Stimulated activated CD4-positive, alpha-beta T cell treated with anti-CD3 and anti-CD28 coated beads, TNF-alpha, amount 100 ng/mL, for 4 hours (primary cell): ENCODE measurements at places on chromosomes 5 and 9.
A peak's percentile ranks its signal among the peaks of the same experiment; 100 is the strongest.

DNA sequence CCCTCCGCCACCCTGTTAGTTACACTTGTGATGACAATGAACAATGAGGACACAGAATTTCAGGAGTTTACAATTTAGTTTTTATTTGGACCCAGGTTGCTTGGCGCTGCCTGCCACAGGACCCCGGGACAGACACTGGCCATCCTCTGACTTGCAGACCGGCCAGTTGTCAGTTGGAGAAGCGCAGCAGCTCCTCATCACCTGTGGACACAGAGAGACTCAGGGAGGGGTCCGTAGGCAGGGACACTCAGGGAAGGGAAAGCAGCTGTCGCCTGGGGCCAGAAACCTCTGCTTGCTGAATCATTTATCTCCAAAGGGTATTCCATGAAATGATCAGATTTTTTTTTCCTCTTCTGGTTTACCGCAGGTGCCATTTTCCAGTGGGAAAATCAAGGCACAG, 18.0 kb downstream of the AMBP start:
- DNase-seq = no peak

GRCh38 chr9:72149231-72149975, at the start of gene GDA:
Gene GDA (plus strand): TSS chr9:72149440. CDS start chr9:72149560, 120 bp downstream.
- no peak for DNase-seq

GRCh38 chr9:9942764-9943424, 669.9 kb downstream of the PTPRD start:
- DNase-seq = peak; percentile 3

DNA sequence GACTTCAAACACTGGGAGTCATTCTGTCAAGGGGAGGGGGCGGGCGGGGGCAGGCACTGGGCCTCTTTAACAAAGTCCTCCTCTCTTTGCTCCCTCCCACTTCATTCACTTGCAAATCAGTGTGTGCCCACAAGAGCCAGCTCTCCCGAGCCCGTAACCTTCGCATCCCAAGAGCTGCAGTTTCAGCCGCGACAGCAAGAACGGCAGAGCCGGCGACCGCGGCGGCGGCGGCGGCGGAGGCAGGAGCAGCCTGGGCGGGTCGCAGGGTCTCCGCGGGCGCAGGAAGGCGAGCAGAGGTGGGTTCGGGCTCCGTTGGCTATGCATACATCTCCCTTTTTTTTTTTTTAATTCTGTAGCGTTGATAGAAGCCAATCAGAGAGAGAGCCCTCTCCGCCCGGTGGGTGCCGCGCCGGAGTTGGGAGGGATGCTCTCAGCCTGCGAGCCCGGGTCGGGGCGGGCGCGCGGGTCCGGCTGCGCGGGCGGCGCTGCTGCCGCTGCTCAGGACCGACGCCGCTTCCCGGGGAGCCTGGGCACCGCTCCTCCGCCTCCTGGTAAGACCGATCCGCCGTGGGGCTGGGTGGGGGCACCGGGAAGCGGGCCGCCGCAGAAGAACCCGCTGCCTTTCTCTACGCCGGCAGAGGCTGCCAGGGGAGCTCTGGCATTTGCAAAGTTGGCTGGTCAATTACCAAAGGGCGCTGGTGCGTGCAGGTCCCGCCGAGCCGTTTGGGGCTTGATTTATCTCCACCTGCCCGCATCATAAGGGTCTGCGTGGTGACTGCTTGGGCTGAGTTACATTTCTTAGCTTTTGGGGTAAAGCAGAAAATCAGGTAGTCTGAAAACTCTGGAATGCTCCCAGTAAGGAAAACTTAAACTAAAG, at the start of gene CDH6:
Gene CDH6, plus strand, starts transcription at position 96 of the 877 bp plus-strand sequence. CDS start 73,788 bp downstream, outside the sequence.
- no peak for DNase-seq

DNA sequence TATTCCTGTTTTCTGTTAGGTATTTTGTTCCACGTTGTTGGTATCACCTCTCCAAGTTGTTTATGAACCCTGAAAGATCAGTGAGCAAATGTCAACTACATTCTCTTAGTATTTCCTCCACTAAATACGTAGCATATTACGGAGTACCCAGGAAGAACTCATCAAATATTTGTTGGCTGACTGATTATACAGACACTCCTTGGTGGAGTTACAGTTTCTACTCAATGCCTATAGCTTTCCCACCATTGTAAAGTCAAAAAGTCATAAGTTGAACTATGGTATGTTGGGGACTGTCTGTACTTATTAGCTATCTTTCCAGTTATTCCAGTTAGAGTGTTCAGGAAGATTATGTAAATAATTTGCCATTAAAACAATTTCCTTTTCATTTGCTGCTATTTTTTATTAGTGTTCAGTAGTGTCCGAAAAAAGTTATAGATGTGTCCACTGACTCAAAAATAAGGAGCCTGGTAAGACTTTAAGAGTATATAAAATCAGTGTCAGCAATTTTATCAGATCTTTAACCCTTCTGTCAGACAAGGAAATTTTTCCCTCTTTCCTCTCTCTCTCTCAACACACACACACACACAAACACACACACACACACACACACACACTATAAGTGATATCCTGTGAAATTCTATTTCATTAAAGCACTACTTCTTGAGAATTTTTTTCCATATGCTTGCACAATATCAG, 6.8 kb upstream of the APBA1 start:
- no peak for DNase-seq

GRCh38 chr5:116135344-116135743, 50.5 kb downstream of the COMMD10 start:
- no peak for DNase-seq

- DNase-seq = no peak
Observed at GRCh38 chr9:29214154-29214689, 1640.9 kb upstream of the C9orf72 start.

GRCh38 chr5:135441350-135441831, 5.8 kb downstream of the DCANP1 start:
- DNase-seq = no peak

DNA sequence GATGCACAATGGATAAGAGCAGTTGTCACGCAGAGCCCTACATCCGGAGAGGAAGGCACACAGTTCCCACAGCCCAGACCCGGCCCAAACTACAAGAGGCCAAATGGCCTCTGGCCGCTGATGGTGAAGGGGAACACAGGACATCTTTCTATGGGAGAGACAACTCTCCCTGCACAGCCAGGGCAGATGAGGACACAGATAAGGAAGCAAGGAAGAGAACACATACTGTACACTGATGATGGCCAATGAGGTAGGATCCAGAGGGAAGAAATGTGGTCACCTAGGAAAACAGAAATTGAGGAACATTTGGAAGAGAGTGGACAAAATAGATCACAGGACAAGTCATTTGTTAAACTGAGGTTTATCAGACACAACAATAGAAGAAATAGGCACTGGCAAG, 28.4 kb upstream of the SMIM32 start:
- DNase-seq = no peak

DNA sequence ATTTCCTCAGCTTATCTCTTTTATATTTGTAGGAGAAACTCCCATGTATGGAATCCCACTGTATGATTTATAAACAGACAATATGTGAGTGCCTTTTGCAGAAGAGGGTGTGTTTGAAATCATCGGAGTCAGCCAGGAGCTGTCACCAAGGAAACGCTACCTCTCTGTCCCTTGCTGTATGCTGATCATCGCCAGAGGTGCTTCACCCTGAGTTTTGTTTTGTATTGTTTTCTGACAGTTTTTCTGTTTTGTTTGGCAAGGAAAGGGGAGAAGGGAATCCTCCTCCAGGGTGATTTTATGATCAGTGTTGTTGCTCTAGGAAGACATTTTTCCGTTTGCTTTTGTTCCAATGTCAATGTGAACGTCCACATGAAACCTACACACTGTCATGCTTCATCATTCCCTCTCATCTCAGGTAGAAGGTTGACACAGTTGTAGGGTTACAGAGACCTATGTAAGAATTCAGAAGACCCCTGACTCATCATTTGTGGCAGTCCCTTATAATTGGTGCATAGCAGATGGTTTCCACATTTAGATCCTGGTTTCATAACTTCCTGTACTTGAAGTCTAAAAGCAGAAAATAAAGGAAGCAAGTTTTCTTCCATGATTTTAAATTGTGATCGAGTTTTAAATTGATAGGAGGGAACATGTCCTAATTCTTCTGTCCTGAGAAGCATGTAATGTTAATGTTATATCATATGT, 18.0 kb upstream of the CTSL start:
- no peak for DNase-seq

DNA sequence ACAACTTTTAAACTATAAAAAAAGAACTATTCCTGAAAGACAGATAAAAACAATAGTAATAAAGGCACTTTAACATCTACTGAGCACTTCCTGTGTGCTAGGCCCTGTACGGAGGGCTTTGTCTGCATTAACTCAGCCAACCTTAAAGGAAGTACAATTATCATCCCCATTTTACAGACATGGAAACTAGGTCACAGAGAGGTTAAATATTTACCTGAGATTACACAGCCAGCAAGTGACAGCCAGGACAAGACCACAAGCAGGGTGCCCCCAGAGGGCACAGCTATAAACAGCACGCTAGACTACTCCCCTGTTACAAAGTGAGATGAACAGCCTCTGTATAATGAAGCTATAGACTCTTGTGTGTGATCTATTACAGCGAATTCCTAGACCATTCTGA, 25.5 kb downstream of the DDX31 start:
- DNase-seq = no peak

DNA sequence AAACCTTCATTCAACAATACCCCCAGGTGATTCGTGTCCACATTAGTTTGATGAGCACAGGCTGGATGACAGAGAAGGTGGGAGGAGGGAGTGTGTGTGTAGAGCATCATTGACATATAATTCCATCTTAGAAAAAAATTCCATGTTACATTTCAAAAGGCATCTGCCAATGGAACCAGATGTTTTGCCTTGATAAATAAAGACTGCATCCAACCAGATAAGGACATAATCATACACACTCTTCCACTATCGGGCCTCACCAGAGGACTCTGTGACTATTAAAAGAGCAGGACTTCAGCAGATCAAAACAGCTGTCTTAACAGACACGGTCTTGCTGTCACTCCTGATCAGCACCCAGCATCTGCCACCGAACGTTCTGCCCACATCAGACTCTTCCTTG, 96.4 kb upstream of the SPIN1 start:
- no peak for DNase-seq

- DNase-seq = no peak
Observed at GRCh38 chr5:6705959-6706358, 7.3 kb upstream of the TENT4A start.

GRCh38 chr5:173625673-173626504, 9.4 kb upstream of the BOD1 start:
- no peak for DNase-seq

GRCh38 chr5:113170707-113171106, 194.1 kb downstream of the DCP2 start:
- no peak for DNase-seq

DNA sequence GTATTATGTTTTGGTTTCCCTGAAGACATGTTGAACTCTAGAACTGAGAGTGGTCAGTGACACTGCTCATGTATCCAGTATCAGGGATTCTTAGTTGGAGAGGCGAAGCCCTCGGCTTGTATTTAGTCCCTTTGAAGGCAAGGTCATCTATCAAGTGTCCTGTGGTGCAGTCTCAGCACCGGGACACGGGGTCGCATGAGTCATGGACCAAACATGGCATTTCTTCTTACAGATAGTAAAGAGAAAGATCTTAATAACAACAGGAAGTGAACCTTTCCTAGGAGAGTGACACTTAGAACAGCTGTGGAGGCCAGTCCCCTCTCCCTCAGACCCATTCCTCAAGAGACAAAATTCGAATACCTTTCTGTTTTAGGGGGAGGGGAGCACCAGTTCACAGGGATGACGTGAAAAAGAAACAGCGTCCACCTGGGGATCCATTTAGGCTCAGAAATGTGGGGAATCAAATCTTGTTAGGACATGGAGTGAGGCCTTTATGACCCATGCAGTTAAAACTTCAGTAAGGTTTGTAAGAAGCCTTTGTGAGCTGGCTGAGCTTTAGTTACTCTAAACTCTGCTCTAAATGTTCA, 86.5 kb downstream of the ADGRV1 start:
- no peak for DNase-seq

- no peak for DNase-seq
Observed at GRCh38 chr5:174521449-174521848, 202.9 kb upstream of the MSX2 start.

DNA sequence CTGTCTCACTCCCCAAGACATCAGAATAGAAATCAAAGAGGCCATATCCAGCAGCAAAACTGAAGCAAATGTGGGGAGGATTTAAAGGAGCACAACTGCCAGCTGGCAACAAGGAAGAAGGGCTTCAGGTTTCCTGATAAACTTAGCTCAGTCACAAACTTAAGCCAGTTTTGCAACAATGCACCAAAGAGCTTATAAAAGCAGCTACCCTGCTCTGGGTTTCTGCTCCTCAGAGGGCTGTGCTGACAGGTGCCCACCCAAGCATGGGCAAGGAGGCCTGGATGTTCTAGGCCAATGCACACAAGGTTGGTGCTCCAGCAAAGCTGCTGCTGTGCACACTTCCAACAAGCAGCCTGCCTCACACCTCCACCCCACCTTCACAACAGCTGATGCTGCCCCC, 132.9 kb downstream of the SIL1 start:
- no peak for DNase-seq

- DNase-seq = no peak
Observed at GRCh38 chr5:134995850-134996402, 28.2 kb downstream of the CATSPER3 start.

- DNase-seq = no peak
Observed at GRCh38 chr9:76227156-76227555, 167.1 kb downstream of the RFK start.
